ENCODE measurements at places on chromosomes 2 and 18.

DNA sequence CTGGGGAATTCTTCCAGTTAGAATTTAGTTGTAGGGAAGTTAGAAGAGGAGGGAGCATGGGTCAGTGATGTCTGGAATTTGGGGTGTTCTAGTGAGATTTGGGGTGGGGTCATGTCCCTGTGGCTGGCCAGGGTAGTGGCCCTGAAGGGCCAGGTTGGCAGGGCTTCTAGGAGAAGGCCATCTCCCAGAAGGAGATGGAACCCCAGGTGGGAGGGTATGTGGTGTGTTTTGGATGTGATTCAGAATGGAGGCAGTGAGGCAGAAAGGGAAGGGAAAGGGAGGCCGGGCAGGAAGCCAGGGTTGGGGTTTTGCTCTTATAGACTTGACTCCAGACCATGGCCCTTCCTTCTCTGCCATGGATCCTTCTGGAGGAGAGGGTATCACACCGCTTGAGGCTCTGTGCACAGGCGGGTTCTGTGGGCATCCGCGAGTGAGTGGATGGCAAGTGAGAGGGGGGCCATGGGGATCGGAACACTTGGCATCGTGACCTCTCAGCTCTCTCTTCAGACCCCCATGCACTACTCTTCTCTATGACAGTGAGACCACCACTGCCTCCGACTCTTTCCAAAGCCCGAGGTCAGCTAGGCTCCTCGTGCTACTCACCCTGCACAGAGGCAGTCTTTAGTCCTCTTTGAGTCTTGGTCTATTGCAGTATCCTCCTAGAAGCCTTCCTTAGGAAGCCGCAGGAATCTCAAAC, 7.3 kb downstream of the GREB1 start:
- no peak for DNase-seq

DNA sequence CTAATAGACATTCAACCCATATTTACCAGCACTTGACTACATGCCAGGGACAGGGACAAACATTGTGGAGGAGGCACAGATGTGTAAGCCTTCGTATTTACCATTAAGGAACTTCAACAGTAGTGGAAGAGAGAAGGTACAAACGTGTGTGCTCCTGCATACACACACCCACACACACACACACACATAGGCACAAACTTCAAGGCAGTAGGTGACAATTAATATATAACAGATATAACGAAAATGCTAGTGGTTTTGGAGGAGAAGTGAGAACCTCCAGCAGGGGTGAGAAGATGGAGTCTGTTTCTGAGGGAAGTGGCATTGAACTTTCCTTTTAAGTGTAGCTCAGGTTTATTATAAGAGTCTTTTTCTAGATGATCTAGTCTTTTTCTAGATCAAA, 231.1 kb downstream of the SETBP1 start:
- DNase-seq = no peak

DNA sequence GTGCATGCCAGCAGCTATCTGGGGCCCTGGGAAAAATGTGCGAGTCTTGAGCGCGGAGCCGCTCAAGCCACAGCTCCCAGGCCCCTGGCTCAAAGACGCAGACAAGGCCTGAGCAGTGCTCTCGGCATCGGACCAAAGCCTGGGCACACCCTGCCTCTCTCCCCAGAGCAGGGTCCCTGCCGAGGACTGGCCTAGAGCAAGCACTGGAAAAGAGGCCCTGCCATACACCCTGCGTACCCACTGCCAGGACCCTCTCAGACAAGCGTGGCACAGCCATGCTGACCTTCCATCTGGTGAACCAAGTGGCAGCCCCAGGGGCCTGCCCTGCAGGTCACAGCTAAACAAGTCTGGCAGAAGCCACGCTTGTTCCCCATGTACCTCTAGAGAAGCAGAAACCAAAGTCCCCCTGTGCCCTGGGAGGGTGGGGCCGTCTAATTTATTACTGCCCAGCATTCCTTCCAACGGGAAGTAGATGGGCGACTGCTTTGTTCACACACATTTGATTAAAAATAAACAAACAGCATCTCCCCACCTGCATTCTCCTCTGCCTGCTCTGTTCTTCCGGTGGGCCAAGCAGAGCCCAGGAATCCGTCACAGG, 14.0 kb downstream of the STK25 start:
- no peak for DNase-seq

DNA sequence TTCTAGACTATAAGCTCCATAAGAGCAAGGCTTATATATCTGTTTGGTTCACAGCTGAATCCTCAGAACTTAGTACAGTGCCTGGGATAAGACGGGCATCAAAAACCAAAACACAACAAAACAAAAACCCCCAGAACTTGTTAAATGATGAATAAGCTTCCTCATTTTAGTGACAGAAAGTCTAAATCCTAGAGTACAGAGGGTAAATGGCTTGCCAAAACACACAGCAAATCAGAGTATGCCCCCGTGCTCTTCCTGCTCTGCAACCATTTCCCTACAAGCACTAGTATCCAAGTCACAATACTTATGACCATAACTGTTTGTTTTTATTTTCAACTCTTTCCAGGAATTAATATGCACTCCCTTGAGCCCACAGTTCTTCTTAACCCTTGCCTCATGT, 10.1 kb downstream of the ZNF521 start:
- DNase-seq = no peak

DNA sequence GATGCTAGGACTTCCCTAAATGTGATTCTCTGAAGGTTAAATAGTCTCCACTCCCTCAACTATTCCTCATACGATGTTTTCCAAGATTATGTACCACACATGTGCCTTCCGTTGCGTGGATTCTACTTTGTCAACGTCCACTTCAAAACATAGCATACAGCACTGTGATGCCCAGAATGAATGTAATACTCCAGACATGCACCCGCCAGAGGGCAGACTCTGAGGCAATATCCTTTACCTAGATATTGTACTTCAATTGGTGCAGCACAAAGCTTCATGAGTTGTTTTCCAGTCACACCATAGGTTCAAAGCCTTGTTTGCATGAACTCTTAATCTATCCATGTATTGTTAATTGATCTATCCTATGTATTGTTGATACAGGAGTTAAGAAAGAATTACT, 201.0 kb upstream of the NABP1 start:
- DNase-seq = no peak

GRCh38 chr2:37454851-37455762, 110.7 kb downstream of the QPCT start:
- DNase-seq = no peak

- DNase-seq = no peak
Observed at GRCh38 chr18:7532942-7533341, 34.2 kb upstream of the PTPRM start.

DNA sequence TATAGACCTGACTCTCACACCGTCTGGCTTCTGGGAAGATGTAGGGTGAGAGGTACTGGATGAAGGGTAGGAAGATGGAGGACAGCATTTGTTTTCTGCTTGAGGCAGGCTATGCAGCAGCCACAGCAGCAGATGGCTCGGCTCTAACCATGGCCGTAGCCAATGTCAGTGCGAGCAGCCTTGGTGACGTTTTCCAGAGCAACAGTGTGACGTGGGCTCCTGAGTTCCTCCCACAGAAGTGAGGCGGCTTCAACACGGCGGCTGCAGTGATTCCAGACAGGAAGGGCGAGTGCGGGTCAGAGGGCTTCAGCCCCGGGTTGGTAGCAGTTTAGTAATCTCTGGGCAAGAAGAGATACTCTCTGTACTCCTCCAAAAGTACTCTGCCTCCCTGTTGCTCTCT, 133.0 kb upstream of the MYT1L start:
- no peak for DNase-seq

GRCh38 chr2:99876956-99877355, 265.4 kb downstream of the AFF3 start:
- DNase-seq = no peak

GRCh38 chr2:84526562-84526961, 10.3 kb downstream of the DNAH6 start:
- DNase-seq = no peak

GRCh38 chr18:55083461-55083860, 124.2 kb upstream of the CCDC68 start:
- DNase-seq = no peak

DNA sequence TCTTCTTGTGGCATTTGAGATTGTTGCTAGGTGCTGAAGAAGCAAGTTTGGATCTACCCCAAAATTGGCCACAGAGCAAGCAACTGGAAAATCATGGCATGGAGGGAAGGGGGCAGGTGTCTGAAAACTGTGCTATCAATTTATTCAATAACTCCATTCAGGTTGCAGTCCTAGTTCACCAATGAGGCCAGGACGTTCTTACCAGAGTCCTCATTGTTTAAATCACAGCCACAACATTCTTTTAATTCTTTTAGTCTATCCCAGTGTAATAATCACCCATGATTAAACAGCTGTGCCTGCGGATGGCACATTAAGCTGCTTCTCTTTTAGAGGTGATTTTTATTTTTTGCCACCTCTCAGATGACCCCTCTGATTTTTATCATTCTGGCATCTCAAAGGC, 103.5 kb downstream of the ANKRD44 start:
- DNase-seq = no peak

- DNase-seq = no peak
Observed at GRCh38 chr2:191465766-191466420, 212.0 kb upstream of the NABP1 start.

DNA sequence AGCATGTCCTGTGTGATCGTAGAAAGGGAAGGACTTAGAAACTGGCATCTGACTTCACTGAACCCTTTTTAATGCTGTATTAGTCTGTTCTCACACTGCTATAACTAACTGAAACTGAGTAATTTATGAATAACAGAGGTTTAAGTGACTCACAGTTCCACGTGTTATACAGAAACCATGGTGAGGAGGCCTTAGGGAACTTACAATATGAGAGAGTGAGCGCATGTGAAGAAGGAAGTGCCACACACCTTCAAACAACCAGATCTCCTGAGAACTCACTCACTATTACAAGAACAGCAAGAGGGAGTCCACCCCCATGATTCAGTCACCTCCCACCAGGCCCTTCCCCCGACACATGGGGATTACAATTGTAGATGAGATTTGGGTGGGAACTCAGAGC, 811.3 kb downstream of the CPS1 start:
- DNase-seq = no peak

GRCh38 chr2:150679456-150680120, 192.1 kb upstream of the RND3 start:
- no peak for DNase-seq

DNA sequence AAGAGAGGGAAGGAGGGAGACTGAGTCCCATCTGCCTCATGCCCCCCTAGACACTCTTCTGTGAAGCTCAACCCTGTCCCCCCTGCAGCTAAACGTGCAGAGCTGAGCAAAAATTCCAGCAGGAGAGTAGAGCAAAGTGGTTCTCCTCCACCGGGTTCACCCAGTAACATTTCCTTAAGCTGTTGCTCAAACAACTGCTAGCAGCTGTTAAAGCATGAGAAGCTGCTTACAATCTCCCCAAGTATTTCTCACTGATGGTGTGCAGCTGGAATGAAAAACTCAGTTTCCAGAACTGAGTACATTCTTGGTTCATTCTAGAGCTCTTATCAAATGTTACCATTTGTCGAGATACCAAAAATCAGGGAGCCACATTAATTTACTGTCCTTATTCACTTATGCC, 92.3 kb downstream of the STK39 start:
- DNase-seq = no peak

DNA sequence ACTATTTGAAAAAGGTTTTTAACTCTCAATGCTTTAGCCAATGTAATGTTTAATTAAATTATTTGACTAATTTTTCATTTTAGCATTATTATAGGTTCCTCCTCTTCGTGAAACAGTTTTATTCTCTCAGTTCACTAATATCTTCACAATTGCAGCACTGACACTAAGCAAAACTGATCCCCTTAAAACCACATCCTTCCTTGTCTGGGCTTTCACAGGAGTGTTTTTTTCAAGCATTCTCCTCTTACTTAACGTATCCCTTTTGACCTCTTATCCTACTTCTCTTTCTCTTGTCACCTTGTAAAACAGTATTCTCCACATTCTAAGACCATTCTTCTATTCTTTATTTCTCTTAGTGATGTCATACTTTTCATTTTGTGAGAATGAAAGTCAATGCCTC, 112.8 kb downstream of the DSC3 start:
- no peak for DNase-seq

DNA sequence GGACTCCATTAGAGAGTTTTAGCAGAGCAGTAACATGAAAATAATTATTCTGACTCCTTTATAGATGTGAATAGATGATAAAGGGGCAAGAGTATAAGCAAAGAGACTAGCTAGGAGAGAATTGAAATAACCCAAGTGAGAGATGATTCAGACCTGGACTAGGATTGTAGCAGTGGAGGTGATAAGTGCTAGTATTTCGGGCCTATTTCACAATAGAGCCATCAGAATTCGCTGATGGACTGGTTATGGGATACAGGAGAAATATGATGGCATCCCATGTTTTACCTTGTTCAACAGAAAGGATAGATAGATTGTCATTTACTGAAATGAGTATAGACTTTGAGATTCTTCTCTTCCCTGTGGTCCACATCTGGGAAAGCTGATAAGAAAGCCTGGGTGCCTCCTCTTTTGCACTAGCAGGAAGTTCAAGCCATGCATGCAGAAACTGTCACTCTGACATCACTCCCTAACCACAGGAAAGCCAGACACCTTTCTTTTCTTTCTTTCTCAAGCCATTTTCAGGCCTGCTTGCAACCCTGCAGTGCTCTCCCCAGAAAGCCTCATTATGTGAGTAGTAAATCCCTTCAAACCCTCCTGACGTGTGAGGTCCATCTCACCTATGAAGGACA, 25.3 kb downstream of the DYNAP start:
- DNase-seq = no peak

DNA sequence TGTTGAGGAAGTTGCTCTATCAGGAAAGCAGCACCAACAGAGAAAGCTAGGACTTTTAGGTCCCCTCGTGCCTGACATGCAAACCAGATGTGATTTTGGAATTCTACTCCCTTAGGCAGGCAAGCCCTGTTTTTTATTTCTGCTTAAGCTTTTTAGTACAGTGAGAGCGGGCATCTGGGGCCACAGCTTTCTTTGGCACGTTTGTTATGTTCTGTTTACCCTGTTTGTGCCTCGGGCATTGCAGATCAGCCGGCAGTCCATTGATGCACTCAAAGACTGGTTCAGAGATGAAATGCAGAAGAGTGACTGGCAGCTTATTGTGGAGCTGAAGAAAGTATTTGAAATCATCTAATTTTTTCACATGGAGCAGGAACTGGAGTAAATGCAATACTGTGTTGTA, 61.9 kb downstream of the EIF5B start:
- no peak for DNase-seq

- DNase-seq = no peak
Observed at GRCh38 chr18:78107363-78107762, 857.7 kb downstream of the GALR1 start.

GRCh38 chr2:121748202-121748601, 7.2 kb upstream of the TSN start:
- DNase-seq = peak; percentile 42

- no peak for DNase-seq
Observed at GRCh38 chr2:98509542-98510321, 65.1 kb downstream of the INPP4A start.

DNA sequence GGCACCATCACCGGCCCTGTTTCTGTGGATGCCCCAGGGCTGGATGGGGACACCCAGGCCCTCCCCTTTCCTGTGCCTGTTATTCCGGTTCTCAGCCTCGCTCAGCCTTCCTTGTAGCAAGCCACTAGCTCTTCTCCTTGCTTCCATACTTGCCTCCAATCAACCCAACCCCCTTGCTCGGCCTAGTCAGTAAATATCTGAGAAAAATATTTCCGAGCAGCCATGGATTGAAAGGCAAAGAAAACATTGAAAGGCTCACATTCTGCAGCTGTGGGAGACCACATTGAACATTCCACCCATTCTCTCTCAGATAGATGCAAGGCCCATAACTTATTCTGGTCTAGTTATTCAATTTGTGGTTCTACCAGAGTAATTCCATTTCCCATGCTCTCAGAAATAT, 114.9 kb downstream of the SPP2 start:
- DNase-seq = no peak

- DNase-seq = no peak
Observed at GRCh38 chr2:178517496-178517895, 37.2 kb downstream of the PLEKHA3 start.

- no peak for DNase-seq
Observed at GRCh38 chr2:14678761-14679160, 46.2 kb downstream of the LRATD1 start.

Data from H4 (cell line).